ENCODE measurements at places on chromosomes 7 and 10.

DNA sequence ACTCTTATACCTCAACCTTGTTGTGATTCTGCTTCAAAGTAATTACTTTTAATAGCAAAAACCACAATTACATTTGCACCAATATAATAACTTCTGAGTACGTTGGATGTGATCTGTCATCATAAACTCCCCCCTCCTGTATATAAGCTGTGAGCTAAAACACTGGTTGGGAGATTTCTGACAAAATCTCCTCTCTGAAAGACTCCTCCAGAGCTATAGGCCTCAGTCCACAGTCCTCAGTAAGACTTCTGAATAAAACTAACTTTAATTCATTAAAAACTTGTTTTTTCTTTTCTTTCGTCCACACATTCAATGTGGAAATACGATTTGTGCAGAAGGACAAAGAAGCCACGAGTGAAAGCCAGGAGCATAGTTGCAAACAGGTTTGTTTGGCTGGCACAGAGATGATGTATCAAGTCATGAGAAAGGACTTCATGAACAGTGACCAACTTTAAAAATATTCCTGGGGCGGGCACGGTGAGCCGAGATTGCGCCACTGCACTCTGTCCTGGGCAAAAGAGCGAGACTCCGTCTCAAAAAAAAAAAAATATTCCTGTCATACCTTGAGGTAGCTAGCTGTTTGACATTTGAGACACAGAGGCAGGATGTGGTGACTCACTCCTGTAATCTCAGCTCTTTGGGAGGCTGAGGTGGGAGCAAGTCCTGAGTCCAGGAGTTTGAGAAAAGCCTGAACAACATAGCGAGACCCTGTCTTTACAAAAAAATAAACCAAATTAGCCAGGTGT, 91.1 kb upstream of the ARHGAP21 start:
- no peak for DNase-seq

DNA sequence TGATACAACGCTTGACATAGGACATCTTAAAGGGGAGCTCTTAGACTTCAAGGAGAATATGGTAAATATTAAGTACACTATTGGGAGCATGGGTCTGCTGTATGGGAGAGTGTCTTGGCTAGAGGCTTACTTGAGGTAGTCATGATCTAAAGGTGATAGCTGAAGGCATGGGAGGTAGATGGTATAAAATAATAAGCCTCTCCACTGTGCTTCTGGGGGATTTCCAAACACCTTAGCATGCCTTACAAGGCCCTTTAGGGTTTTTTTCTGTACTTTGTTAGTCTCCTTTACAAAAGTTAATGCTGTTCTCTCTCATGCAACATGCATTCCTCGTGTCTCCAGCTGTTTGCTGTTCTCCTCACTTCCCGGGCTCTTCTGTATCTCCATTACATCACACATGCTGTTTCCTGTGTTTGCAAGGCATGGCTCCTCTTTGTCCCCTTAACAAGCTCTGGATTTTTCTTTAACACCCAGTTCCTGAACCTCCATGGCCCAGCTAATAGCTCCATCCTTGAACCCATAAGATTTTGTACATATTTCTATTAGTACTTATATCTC, 449.7 kb downstream of the AUTS2 start:
- no peak for DNase-seq

DNA sequence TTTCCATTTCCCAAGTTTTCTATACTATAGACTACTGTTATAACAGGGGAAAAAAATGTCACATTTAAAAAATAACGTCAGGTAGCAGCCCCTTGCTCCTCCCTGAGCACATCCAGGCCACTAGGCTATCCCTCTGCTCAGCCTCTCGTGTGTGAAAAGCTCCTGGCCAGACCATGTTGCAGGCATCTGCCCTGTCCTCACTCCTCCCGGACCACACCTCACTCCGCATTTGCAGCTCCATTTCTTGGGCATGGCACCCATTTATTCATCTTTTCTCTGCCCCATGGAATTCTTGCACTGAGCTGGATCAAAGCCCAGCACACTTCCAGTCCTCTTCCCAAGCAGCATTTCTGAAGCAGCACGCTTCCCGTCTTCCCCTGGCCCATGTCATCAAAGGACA, 1.4 kb upstream of the GDF2 start:
- DNase-seq, result no peak

DNA sequence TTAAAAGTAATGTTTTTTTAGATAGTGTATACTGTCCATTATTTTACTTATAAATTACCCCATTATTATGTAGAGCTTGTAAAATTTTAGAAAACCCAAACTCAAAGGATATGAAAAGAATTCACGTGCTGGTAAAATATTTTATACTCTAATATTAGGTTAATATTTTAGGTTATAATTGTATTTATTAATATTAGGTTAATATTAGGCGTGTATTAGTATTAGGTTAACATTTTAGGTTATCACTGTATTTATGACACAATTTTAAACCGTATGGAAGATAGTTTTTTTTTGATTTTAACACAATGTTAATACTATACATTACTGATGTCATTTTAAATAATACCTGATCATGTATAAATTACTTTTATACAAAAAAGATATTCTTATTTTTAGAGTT, 48.5 kb downstream of the ARL4A start:
- no peak for DNase-seq

DNA sequence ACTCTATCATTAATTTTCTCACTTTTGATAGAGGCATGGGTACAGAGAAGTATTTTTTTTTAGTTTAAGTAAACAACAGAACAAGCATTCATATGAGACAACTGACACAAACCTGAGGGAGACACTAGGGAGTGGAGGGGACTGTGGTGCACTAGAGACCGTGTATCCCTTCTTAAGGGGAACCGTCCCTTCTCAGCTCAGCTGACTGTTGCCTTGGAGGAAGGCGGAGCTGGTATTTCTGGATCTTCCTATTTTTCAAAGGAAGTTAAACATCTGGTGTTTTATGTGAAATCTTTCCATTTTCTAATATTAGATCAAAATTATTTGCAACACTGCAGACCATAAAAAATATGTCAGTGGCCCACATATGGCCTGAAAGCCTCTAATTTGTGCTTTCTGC, 113.6 kb upstream of the MACROH2A2 start:
- DNase-seq, result no peak

DNA sequence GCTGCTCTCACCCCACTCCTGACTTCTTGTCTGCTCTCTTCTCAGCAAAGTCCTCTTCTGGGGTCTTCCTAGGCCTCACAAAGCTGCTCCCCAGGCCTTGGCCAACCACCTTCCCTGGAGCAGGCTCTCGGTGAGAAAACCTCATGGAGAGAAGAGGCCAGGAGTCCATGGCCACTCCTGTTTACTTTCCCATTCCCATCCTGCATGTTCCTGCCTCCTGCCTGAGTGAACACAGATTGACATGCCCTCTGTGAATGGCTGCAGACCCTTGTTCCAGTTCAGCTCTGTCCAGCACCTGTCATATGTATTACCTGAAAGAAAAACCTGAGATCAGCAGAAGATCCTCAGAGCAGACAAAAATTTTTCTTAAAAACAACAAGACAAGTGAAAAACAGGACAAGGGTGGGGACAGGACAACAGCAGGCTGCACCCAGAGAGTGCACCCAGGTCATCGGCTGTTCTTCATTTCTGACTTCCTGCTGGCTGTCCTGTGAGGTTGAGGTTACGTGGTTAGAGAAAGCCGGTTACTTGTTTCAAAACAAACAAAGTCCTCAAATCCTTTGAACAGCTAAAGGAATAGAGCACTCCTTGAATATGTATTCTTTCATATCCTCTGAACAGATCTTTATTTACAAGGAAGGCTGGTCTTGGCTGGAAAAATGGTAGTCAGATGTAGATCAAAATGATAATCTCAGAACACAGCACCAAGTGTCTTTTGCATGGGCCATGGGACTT, 34.0 kb upstream of the DLD start:
- DNase-seq, result no peak

GRCh38 chr10:3902809-3903410, 117.9 kb upstream of the KLF6 start:
- no peak for DNase-seq

- no peak for DNase-seq
Observed at GRCh38 chr10:132319853-132320653, 11.9 kb upstream of the LRRC27 start.

DNA sequence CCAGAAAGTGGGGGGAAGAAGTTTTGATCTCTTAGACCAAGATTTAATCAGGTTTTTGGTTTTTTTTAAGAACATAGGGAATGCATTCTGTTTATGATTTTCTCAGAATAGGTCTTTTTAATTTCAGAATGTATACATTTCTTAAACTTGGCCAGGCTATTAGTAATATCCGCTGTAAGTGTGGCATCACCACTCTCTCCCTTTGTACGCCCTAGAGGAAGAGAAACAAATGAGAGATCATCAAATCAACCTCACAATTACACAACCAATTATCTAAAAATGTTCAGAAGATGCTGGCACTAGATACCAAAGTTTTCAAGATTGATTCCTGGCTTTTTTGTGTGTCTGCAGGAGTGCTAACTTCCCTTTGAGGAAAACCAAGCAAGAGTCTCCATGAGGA, 70.0 kb downstream of the KLF6 start:
- DNase-seq, result no peak

DNA sequence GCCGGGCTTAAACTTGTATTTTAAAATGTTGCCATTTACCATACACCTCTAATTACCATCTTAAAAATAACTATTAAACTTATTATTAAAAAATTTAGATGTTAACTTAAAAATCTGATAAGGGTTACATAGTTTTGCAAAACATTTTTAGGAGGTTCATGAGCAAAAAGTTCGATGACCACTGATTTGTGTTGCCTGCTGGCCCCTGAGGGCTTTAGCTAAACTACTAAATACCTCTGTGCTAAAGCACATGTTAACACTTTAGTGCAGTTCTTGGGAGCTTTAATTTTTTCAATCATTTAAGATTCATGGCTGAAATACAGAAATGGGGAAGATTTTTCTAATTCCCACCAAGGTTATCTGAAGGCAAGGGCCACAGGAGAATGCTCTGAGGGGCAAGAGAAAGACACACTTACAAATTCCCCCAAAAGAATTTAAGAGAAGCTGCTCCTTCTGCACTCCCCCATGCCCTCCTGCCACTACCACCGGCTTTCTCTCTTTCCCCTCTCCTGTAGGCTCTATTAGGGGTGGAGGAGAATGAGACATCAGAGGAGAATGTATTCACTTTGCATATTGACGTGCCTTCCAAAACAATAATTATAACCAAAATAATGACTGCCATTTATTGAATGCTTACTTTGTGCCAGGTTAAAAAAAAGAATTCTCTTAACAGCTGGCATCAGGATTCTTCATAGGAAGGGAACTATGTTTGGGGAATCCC, 106.2 kb downstream of the RTKN2 start:
- no peak for DNase-seq

DNA sequence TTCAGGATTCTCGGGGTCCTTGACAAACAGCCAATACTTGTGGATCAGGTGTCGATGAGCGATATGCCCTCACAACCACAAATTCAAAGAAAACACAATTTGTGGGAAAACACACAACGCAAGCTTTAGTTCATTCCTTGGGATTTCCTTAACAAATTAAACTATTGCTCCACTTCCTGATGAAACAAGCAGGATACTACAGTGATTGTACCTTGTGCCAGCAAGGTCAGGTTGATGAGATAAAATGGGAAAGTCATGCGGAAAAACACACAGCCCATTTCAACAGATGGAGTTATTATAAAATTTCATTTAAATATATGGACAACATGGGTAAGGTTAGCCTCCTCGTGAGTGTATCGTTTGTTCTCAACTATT, 8.8 kb upstream of the RHOBTB1 start:
- DNase-seq, result no peak

DNA sequence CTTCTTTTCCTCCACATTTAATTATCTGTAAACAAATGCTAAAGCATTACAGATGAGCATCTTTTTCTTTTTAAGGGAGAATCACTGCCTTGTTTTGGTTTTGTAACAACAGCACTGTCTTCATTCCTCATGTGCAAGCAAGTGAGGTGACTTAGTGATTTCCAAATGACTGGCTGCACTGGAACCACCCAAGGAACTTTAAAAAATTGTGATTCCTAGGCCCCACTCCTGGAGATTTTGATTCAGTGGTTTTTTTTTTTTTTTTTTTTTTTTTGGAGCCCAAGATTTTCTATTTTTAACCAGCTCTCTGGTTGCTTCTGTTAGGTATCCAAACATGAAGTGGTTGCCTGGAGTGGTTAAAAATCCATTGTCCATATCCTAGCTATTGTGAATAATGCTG, 176.2 kb downstream of the LRMDA start:
- no peak for DNase-seq

- no peak for DNase-seq
Observed at GRCh38 chr10:44293842-44294241, 91.1 kb downstream of the CXCL12 start.

GRCh38 chr7:133025056-133025455, 56.8 kb downstream of the CHCHD3 start:
- no peak for DNase-seq

DNA sequence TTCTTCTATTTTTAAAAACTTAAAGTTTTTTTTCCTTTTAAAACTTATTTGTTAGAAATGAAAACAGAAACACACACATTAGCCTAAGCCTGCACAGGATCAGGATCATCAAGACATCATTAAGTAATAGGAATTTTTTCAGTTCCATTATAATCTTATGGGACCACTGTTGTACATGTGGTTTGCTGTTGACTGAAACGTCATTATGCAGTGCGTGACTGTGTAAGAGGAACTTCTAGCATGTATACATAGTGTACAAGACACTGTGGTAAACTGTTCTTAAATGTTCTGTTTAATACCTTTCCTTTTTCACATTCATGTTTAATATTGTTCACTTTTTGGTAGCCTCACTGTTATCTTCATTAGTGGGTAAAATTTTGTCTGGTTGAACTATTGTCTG, 12.1 kb downstream of the ENTPD7 start:
- DNase-seq, result no peak

- DNase-seq, result no peak
Observed at GRCh38 chr10:50604809-50605208, 18.9 kb downstream of the SGMS1 start.

Measured in NCI-H510A (cell line).